ENCODE measurements at places on chromosomes 6 and 20.
A peak's percentile ranks its signal among the peaks of the same experiment; 100 is the strongest.

DNA sequence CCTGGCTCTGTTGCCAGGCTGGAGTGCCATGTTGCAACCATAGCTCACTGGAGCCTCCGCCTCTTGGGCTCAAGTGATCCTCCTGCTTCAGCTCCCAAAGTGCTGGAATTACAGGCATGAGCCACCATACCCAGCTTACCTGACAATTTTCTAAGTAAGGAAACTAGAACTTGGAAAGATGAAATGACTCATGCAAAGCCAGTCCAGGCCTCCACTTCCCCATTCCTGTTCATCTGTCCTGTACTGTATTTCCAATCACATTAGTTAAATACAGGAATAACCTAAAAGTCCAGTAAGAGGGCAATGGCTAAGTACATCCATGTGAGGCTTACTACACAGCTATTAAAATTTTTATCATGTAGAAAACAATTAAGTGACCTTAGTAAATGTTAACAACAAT, 8.3 kb upstream of the ADGB start:
- DNase-seq = no peak

DNA sequence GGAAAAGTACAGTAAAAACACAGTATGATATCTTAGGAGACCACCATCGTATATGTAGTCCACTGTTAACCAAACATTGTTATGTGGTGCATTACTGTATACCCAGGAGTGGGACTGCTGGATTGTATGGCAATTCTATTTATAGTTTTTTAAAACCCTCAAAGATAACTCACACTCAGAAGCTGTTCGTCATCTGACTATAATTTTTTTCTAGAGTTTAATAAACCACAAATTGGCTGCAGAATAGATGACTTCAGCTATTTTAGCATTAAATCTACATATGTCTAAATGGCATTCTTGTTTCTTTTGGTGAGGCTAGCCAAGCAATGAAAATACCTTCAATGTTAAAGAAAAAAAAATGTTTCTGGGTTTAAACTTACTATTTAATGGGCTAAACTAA, 134.2 kb upstream of the BMP5 start:
- no peak for DNase-seq

DNA sequence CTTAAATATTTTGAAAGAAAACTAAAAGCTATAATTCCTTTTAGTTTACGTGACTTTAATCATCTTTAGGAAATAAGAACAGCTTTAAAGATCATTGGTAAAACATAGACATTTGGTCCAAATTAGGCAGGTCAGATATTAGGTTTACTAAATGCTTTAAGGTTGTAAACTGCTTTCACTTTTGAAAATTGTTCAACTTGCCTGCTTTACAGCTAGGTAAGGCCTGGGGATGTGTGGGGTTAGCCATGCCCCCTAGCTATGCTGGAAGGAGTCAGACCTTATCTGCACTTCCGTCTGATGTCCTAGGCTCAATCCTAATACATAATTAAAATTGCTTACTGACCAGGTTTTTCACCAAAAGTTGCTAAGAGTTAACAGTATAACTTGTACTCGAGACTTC, 30.5 kb upstream of the TPD52L1 start:
- DNase-seq = no peak

DNA sequence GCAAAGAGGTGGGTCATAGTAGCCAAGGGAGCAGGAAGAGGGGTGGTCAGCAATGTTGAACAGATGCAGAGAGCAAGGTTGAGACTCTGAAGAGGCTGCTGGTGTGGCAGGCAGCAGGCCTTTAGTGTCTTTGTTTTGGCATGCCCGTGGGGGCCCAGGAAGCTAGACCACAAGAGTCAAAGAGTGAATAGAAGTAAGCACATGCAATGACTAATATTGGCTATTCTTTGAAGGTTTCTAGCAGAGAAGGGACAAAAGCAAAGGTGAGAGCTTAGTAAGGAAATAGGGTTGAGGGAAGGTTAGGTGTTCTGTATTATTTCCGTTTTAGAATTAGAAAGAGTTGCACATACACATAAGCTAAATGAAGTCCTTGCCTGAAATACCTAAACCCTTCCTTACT, 18.8 kb downstream of the TDRD6 start:
- DNase-seq = no peak

GRCh38 chr6:5786969-5787720, 219.6 kb downstream of the NRN1 start:
- DNase-seq = no peak

GRCh38 chr6:44185953-44186634, 27.5 kb downstream of the CAPN11 start:
- no peak for DNase-seq

- DNase-seq = no peak
Observed at GRCh38 chr6:129793447-129793846, 67.7 kb downstream of the TMEM244 start.

- DNase-seq = peak; percentile 55
Observed at GRCh38 chr20:57620274-57620990, at the start of gene ZBP1. Gene ZBP1, minus strand, starts transcription at chr20:57620426. Its CDS starts 131 bp downstream, at chr20:57620295.

DNA sequence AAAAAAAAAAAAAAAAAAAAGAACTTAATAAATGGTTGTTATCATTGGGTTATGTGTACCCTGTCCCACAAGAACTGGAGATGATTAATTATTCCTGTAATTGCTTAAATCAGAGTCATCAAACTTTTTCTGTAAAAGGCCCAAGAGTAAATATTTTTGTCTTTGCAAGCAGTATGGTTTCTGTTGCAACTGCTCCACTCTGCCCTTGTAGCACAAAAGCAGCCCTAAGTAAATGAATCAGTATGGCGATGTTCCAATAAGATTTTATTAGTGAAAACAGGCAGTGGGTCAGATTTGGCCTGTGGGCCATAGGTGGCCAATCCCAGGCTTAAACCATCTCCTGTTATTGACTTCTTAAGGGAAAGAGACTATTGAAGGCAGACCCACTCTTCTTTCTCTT, 252.7 kb downstream of the TSHZ2 start:
- no peak for DNase-seq

DNA sequence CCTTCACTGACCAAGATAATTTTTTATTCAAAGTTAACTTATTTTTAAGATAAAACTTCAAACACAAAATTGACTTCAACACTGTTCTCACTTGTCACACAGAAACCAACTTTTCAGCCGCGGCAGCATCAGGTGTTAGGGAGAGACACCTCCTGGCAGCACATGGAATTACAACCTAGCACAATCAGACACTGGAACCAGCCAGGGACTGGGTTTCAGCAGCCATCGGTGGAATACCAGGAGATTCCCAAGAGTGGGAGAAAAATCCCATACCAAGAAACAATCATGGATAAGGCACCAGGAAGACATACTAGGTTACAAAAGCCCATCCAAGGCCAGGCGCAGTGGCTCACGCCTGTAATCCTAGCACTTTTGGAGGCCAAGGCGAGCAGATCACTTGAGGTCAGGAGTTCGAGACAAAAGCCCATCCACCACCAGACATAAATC, 70.0 kb downstream of the SNX5 start:
- peak; percentile 70 for DNase-seq

GRCh38 chr20:44006126-44006525, 91.5 kb downstream of the TOX2 start:
- DNase-seq = no peak

DNA sequence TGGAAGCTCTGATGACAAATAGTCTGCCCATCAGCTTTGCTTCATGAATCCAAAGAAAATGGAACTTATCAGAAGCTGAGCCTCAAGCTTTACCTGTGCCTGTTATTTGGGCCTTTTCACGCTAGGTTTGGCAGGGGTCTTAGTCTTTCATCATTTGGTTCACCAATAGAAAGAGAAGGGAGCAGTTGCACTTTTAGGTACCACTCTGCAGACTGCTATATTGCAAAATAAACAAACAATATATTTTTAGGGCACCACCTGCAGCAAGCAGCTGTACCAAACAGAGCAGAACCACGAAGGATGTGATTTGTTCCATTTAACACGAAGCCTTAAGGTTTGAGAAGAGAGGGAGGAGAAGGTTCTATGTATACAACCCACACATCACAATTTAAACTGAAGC, 291.4 kb upstream of the RNF217 start:
- no peak for DNase-seq

DNA sequence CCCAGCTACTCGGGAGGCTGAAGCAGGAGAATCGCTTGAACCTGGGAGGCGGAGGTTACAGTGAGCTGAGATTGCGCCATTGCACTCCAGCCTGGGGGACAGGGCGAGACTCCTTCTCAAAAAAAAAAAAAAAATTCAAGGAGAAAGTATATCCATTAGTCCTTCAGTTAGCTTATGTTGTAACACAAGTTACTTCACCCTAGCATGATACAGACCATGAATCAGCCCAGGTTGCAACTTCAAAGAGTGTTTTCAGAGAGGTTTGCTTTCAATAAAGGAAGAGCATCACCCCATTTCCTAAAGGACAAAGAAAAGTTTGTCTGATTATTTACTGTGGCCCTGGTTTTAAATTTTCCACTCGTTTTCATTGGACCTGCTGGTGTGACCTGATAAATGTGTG, 73.0 kb downstream of the SERAC1 start:
- DNase-seq = no peak

DNA sequence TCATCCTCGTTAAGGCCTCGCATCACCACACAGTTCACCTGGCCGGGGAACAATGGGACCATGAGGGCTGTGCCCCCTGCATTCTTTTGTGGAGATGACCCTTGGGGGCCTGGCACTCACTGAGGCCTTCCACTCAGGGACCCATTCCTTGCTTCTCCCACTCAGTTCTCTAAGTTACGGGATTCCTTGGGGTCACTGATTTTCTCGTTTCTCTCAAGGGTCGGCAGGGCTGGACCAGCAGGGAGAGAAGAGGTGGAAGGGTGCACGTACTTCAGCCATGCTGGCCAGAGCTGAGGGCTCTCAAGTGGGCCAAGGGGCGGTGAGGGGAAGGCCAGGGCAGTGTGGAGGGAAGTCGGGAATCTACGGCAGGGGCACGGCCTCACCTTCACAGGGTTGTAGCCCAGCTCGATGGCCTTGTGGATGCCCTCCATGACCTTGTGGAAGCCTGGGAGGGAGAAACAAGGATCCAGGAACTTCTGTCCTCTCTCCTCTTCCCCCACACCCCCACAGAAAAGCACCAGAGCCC, 20.8 kb downstream of the MOCS1 start:
- DNase-seq = no peak

- DNase-seq = peak; percentile 42
Observed at GRCh38 chr6:154995254-154996015, at the start of gene TIAM2. Gene TIAM2, plus strand, starts transcription at chr6:154995315. Its CDS starts 133,909 bp downstream, at chr6:155129224.

DNA sequence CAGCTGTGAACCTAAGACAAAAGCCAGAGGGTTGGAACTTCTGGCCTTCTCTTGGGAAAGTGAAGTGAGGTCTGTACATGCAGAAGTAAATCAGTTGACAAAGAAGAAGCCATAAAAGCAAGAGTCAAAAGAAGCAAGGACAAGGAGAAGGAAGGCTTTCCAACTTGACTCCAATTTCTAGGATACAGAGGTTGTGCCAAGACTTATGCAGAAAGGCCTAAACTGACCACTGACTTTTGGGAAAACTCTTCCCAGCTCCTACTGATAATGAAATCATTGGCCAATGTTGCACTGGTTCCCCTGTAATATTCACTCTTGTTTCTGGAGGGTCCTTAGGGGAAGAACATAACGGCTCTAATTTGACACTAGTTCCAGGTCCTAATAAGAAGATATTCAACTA, 29.3 kb upstream of the NT5E start:
- no peak for DNase-seq

DNA sequence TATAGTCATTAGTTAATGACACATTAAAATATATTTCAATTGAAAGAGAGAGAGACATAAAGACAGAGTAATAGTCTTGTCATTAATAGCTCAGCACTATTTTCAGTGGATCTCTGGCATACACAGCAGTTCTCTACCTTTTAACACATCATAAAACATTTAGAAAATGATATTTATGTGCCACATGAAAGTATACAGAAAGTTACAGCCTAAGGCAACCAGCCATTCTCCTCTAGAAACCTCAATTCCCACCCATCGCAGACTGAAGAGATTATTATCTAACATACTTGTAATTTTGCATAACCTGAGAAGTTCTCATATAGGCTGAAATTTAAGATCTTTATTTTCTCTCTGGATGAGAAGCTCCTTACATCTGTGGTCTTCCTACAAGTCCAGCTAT, 58.7 kb upstream of the FAM83B start:
- no peak for DNase-seq

GRCh38 chr6:133964052-133964451, 11.0 kb downstream of the TBPL1 start:
- no peak for DNase-seq

DNA sequence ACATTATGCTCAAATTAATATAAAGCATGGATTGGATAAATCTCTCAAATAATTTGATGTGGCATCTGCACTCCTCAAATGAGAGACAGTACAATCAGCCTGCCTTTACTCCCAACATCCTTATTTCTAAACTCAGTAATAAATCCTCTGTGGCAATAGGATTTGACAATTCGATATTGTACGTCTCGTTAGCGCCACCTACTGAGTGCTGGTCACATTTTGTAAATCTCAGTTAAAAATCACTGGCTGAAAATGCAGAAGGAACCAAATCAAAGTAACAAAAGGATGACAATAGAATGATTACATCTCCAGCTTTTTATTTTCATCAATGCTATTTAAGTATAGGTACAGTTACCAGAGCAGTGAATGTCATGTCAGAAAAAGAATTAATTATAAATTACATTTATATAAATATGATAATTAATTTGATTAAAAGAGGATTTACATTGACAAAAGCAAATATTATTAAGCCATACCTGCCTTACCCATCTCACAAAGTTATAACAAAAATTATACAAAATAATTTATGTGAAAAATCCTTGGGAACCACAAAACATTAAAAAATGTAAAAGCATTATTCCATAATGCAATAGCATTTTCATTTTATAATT, 20.2 kb upstream of the GJE1 start:
- peak; percentile 81 for DNase-seq

DNA sequence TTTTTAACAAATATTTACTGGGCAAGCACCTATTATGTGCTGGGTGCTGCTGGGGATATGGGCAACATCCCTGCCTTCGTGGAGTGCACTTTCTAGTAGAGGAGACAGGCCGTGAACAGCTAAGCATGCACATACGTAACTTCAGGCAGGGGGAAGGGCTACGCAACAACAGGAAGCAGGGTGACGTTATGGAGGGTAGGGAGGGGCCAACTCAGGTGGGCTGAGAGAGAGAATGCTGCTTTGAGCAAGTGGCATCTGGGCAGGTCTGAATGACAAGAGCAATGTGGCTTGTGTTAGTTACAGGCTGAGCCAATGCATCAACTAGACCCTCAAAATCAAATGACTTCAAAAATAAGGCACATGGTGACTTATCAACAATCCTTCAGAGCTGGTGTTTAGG, 112.1 kb downstream of the CDC5L start:
- DNase-seq = no peak

DNA sequence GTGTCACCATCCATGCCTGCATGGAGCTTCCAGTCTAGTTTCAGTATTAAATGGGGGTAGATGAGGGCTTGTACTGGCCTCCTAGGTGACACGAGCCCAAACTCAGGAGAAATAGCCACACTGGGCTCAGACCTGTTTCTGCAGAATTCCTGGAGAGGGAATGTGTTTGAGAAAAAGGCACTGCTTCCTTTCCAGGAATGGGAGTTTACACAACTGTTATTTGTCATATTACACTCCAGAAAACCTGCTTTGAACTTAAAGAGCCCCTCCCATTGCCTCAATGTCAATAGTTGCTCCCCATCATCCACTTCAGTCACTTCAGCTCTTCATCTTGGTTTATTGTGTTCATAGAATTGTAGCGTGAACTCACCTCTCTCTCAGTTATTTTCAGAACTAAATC, 151.5 kb downstream of the CFAP61 start:
- no peak for DNase-seq
